ENCODE measurements at places on chromosomes 1 and 21.
A peak's percentile ranks its signal among the peaks of the same experiment; 100 is the strongest.

DNA sequence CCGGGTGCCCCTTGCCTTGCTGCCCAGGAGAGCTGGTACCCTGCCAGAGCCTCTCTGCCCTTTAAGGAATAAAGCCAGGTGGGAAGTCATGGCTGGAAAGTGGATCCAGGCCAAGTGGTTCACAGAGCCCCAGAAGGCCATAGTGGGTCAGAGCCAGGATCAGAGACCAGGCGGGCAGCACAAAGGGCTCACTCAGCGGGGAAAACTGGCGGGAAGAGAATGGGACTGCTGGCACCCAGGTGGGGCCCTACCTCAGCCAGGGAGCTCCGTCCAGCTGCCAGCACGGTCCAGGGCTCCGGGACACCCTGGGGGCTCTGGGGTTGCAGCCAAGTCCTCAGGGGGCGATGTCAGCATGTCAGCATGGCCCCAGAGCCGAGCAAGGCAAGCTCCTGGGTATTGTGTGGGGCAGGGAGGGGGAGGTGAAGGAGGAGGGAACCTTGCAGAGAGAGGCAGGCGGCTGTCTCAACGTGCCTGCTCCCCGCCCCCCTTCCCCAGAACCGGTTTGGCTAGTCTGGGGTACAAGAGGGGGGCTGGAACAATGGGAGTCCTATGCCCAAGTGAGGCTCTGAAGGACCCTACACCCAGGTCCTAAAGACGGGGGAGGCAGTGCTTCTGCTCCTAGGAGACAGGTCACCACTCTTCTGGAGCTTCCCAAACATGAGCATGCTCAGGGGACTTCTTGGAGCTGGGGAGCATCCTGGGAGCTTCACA is at the start of gene ARHGEF19:
ARHGEF19 (minus strand) TSS at position 402 of the 711 bp plus-strand sequence. CDS start 3,598 bp downstream, outside the sequence.
- DNase-seq = no peak

DNA sequence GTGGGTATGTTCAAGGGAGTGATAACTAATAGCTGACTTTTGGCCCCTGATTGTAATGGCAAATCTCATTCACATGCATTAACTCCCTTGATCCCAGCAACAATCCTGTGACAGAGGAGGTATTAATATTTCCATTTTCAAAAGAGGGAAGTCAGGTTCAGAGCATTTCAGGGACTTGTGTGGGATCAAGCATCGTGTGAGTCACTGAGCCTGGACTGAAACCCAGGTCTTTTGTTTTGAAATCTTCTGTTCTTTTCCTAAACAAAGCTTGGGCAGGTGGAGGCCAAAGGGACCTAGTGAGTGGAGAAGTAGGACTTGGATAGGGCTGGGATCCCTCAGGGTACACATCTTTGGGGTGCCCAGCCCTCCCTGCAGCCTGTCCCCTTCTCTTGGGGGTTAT is 37.9 kb downstream of the ETNK2 start:
- DNase-seq = no peak

- DNase-seq = peak; percentile 88
Measured at GRCh38 chr1:31771891-31772668, 7.9 kb upstream of the ADGRB2 start.

GRCh38 chr1:111906816-111907215 is 82.7 kb downstream of the KCND3 start:
- no peak for DNase-seq

DNA sequence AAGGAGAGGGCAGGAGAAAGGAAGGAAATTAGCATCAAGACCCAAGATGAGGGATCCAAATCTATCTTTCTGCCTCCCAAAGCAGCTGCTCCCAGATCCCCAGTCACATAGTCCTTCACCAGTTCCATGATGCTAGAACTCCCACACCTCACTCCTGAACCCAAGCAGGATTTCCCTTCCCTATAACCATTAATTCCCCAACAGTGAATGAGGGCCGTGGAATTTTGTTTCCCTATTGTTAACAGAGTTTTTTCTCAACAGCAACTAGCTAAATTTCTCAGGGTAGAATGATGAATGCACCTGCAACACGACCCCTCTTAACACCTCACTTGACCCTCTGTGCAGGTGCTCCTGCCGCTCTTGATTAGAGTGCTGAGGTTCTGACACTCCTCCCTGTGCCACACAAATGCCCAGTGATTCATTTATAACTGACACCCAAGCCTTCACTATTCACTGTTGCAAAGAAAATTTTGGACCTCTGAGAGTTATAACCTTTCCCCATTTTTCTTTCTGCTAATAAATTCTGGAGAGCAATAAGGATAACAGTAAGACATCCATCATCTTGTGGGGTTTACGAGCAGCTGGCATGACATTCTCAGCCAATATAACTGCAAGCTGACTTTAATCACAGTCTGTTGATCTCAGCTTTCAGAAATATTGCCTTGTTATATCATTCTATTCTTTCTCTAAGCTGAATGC is 25.4 kb upstream of the NPL start:
- DNase-seq = no peak

- no peak for DNase-seq
Measured at GRCh38 chr1:99490031-99490430, 155.9 kb upstream of the PALMD start.

DNA sequence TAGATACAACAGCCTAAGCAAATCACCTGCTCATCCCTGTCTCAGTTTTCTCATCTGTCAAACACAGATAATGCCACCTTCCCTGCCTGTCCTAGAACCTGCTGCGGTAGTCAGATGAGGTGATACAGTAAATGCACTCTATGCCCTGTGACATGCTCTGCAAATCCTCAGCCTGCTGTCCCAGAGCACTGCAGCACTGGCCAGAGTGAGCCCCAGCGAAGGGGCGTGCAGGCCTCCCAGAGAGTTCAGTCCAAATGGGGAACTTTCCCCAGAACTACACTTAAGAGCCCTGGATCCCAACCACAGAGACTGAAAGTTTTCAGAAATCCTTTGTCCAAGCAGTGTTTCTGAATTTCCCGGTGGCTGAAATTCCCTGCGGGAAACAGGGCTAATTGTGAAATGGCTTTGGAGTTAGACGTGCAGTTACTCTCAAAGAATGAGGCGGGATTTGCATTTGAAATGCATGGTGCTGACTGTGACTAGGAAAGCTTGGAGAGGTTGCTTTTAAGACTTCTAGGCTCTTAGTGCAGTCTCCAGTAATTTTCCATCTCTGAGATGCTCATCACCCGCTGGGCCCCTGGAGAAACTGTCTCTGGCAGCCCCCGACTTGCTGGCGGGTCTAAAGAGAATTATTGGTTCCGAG is 206.5 kb upstream of the AJAP1 start:
- DNase-seq = no peak

- DNase-seq = no peak
Measured at GRCh38 chr1:32892368-32893197, 6.3 kb downstream of the HPCA start.

DNA sequence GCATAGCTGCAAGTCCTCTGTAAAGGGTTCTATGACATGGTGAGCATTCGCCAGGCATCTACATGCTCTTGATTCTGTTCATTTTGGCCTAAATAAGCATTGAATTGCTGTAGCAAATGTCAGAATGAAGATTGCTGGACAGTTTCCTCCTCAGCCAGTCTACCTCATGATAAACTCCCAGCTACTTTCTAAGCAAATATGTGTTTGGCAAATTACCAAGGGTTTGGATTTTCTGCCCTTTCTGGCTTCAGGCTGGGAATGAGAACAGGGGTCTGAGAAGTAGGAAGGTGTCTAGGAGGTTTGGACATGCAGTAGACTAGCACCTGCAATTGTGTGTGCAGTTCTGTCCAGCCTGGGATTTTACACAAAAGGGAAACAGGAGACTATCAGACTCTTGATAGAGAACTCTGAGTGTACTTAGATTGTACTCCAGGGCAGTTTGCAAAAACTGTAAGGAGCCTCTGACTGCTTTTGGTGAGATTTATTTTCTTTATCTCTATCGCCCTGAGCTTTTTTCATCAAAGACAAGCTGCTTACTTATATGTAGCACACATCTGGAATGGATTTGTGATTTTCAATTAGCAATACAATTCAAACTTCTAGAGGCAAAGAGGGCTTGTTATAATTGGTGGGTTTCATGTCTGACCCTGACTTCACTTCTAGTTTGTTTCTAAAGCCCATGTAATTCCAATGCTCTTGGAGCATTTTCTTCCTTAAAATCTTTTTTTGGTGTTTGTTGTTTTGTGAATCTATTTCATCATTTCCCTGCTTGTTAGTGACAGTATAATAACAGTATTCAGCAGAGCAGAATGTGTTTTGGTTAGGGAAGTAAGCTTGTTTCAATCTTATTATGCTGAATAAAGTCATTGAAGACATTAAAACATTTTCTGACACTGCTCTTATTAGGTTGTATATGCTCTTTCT is 150.8 kb downstream of the VPS13D start:
- no peak for DNase-seq

DNA sequence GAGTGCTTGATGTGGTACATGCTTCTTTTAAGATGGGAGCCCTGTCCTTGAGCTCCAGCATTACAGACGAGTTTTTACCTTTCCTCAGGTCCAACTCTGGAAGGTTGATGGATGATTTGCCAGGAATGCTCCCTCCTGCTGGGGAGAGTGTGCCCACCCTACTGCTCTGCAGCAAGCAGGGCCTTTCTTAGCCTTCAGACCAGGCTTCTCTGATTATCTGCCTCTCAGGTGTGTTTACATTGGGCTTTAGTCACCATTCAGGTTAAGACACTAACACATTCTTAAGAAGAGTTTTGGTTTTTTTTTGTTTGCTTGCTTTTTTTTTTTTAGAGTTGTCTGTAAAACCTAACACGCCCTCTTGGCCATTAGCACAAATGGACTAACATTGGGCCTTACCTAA is 301.8 kb downstream of the KCNT2 start:
- no peak for DNase-seq

DNA sequence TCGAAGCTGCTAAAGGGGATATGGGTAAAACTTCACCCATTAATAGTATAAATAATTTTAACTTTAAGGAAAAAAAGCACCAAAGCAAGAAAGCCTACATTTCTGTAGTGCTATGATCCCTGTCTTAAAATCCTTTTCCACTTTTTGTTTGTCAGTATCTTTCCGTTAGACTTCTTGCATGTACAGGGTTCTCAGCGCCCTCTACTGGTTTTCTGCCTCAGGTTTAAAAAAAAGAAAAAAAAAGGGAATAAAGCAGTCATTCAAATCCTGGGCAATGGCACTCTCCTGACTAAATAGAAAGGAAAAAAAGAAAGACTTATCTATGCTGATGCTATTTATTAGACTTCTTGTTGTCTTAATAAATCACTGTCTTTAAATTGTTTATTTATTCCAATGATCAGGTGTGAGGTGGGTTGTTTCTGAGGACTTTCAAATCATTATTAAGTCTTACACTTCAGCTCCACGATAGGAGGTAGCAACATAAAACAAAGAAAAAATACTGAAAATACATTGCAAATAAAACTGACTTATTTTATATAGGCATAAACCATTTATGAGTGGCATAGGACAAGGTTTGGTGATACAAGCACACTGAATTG is 475.4 kb upstream of the NR5A2 start:
- no peak for DNase-seq

- peak; percentile 32 for DNase-seq
Measured at GRCh38 chr1:172662464-172663109, 3.7 kb downstream of the FASLG start.

GRCh38 chr21:14677639-14678179 is 131.6 kb upstream of the SAMSN1 start:
- no peak for DNase-seq

- DNase-seq = no peak
Measured at GRCh38 chr1:204377800-204378668, 18.3 kb upstream of the PLEKHA6 start.

GRCh38 chr1:7280347-7280960 is 490.6 kb upstream of the VAMP3 start:
- DNase-seq = no peak

GRCh38 chr1:182303778-182304177 is 87.8 kb downstream of the GLUL start:
- DNase-seq = no peak

DNA sequence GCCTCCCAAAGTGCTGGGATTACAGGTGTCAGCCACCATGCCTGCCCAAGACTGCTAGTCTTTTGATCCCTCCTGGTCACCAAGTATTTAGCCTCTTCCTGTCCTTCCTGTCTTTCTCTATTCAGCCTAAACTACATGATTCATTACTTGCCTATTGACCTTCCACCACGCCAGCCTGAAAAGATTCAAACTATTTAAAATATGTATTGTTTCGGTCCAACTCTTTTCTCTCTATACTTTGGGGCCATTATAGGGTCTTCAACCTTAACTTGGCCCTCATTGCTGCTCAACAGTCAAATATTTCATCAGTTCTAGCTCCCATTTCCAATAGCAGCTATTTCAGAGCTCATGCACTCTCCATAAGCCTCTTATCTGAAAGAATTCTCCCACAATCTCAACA is 153.0 kb downstream of the TNFSF18 start:
- DNase-seq = no peak
